ENCODE measurements at places on chromosomes 12 and 14.

GRCh38 chr12:13812168-13812567, 169.2 kb downstream of the GRIN2B start:
- DNase-seq: no peak

DNA sequence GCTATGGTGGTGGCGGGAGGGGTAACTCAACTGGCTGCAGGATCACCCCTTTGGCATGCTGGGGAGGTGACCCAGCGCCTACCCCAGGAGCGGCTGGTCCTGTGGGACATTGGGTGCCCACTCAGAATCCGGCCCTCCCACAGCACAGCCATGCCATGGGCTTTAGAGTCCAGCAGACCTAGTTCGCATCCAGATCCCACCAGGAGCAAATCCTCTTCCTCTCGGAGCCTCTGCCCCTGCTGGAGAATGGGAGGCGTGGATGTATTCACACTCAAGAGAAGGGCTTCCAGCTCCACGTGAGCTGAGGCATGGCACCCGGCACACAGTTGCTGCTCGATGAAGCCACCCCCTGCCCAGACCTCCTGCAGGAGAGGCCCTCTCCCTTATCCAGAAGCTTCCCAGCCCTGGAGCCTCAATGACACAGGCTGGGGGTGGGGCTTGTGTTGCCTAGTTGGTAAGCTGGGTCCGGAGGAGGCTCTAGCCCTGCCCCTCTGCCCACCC, 17.7 kb downstream of the FAM222A start:
- DNase-seq: no peak

GRCh38 chr12:94873734-94874517, 129.6 kb downstream of the NDUFA12 start:
- DNase-seq: no peak

DNA sequence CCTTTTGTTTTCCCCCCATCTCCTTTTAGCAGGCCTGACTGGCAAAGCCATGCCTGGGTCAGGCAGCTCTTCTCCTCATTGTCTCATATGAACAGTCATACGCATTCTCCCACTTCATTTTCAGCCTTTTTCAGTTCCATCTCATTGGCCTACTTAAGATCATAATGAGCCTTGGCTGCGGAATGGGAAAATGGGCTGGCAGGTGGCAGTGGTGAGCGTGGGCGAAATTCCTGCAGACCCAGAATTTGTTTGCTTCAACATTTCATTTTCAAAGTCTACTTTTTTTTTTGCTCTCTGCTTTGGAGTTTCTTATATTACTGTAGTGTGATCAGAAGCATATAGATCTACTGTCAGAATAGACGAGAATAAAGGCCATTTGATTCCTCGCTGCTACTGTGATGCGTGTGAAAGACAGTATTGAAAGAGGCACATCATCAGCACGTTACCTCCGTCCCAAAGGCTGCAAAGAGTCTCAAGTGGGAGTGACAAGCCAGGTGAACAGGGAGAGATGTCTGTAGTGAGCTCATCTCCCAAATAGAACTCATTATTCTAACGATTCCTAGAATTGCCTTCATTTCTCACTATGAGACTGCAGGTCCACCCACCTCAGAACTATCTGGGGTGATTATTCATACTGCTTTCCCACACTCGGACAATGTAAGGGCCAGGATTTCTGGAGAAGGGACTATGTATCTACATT, 73.7 kb downstream of the TBK1 start:
- no peak for DNase-seq

DNA sequence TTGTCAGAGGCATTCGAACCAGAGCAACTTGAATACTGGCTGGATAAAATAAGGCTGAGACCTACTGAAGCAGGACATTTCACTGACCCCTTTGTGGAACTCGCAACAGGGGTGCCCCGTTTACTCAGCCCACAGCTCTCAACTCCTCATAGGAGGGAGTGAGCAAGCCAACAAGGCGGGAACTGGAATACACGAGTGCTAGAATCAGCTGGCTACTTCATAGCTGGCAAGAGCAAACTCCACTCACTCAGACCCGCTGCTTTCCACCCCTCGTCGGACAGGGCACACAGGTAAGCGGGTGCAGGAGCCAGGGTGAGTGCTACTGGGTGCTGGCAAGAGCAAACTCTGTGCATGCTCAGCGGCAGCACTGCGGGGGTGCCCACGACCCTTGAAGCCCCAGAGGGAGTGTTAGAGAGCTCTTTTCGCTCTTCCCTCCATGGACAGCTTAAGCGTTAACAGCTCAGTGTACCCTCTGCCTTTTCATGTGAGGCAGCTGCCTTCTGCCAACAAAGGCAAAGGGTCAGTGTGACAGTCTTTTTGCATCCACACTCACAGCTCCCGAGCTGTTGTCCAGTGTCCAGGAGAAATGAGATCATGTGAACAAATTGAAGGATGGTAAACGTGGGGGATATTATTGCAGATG, 15.7 kb downstream of the CAPZA3 start:
- DNase-seq: no peak

- no peak for DNase-seq
Observed at GRCh38 chr12:120879102-120879501, 25.1 kb downstream of the SPPL3 start.

DNA sequence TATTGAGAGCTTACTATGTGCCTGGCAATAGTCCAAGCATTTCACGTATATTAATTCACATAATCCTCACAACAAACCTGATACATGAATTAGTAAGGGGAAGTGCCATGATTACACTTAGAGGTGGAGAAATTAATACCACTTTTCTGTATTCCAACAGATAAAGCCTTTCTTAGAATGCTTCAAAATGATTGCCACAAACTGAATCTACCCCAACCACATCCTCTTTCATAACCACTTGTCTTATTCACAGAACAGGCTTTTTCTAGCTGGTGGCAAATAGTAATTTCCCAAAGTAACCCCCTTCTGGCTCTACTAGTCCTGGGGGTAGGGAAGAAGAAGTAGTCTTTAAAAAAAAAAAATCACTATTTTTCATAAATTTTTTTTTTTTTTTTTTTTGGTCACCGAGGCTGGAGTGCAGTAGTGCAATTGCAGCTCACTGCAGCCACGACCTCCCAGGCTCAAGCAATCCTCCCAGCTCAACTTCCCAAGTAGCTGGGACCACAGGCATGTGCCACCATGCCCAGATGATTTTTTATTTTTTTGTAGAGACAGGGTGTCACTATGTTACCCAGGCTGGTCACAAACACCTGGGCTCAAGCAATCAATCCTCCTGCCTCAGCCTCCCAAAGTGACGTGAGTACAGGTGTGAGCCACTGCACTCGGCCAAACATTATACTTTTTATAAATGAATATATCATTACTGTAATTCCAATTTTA, 59.0 kb upstream of the ARID2 start:
- peak; percentile 79 for DNase-seq

DNA sequence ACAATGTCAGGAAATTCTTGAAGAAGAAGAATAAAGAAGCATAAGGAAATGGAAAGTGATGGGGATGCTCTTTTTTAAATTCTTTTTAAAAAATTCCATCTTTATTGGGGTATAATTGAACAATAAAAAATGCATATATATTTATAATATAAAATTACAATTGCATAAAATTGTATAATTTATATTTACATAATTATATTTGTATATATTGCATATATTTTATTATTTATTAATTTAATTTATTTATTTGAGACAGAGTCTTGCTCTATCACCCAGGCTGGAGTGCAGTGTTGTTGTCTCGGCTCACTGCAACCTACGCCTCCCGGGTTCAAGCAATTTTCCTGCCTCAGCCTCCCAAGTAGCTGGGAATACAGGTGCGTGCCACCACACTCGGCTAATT, 36.3 kb downstream of the PAH start:
- no peak for DNase-seq

- DNase-seq: no peak
Observed at GRCh38 chr12:27342536-27342935, 9.9 kb downstream of the BMAL2 start.
